ENCODE measurements at places on chromosomes 12 and 14.

DNA sequence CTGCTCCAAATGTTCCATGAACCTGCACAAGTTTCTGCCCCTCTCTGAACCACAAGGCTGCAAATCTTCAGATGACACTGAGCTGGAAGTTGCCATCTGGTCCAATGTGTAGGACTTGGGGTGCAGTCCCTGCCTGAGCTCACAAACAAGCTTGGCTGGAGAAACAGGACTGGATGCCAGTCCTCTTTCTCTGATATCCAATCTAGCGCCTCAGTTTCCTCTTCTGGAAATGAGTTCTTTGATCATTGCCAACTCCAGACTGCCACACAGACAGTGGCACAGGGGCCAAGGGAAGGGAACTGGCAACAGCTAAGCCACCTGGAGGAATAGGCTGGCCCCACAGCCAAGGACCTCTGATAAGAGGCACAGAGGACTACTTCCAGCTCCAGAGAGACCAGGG lies 15.5 kb downstream of the CMKLR1 start:
- DNase-seq = no peak

- no peak for DNase-seq
These were observed 31.6 kb downstream of the LIMA1 start for GRCh38 chr12:50251619-50252252.

GRCh38 chr14:37936971-37937370 lies 270.7 kb upstream of the SSTR1 start:
- DNase-seq = no peak

DNA sequence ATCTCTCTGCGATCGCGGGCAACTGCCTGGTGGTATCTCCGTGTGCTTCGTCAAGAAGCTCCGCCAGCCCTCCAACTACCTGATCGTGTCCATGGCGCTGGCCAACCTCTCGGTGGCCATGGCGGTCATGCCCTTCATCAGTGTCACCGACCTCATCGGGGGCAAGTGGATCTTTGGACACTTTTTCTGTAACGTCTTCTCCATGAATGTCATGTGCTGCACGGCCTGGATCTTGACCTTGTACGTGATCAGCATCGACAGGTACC lies 1.6 kb upstream of the HEBP1 start:
- DNase-seq = no peak

DNA sequence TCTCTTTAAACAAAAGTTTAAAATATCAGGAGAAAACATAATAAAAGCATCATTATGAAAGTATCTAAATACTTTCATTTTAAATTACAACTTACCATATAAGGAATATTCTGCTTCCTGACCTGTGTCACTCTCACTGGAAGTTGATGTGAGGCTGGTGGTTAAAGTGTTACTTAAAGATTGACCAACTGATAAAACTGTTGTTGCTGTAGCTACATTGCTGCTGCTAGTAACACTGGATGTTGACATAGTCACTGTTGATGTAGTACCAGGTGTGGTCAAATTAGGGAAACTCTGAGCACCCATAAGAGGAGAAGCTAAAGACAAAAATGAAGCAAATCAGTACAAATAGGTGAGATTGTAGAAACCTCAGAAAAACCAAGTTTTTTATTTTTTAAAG lies 79.9 kb downstream of the HECTD1 start:
- peak; percentile 4 for DNase-seq

- no peak for DNase-seq
These were observed 1021.7 kb downstream of the GALC start for GRCh38 chr14:86971292-86971691.

DNA sequence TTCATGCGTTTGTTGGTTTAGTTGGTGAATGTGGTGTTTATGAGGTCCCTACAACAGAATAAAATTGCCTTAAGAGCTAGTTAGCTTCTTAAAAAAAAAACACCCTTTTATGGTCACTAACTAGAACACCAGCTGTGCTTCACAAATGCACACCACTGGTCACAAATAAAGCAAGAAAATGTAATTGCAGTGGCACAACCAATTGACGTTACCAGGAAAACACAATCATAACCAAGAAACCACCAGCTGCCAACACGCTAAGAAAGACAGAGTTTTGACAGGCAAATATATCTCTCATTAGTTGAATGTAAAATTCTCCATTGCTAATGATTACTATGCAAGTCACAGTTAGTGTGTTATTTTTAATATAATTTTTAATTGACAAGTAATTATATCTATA lies 389.9 kb downstream of the ADAMTS20 start:
- no peak for DNase-seq

DNA sequence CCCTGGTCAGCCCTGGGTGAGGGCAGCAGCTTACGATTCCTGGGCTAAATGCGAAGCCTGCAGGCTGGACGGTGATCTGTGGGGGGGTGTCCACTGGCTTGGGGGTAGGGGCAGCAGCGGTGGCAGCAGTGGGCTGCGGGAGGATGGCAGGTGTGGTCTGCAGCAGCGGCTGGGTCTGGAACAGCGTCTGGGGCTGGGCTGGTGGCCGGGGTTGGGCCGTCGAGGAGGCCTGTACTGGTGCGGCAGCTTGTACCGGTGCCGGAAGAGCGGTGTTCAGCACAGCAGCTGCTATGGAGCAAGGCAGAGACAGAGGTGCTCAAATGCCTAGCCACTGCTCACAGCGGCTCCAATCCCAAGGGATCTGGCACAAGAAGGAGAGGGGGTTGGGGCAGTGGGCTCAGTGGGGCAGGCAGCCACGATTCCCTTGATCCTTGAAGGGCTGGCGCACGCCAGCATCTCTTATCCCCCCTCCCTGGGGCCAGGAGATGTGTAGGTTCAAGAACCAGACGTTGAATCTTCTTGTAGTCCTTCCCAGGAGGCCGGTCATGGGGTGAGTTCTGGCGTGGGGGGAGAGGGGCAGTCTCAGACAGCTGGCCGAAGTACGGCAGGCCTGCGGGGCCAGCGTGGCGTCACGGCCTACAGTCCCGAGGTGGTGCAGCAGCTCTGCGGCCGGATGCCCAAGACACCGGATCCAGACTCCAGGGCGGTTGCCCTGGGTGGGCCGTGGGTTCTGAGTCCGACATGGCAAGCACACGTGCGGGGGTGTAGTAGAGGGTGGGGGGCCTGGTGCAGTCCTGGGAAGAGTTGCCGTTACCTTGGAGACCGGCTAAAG lies 19.9 kb downstream of the POU6F1 start:
- no peak for DNase-seq

GRCh38 chr12:108819920-108820706 lies 37.3 kb downstream of the SSH1 start:
- DNase-seq = no peak

DNA sequence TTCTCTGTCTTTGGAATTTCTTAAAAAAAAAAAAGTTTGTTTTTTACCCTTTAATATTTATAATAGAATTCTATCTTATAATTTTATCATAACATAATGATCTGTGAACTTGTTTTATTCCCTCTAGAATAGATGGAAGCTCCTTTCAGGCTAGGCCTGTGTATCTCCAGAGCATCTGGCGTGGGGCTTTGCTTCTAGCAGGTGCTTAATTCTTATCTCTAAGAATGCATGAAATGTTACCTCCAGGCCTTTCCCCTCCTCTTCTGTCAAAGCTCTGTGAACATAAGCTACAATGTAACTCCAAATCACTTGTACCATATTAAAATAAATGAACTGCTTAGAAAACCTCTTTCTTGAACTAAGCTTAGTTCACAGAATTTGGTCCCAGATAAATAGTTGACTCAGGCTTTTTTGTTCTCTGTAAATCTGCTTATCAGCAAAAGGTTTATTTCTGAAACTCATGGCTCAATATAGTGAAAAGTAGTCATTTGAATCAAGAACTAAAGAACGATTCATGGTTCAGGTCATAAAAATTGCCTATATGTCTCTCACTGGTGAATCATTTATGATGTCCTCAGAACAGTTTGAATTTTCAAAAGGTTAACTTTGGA lies 407.1 kb downstream of the TRHDE start:
- DNase-seq = no peak

DNA sequence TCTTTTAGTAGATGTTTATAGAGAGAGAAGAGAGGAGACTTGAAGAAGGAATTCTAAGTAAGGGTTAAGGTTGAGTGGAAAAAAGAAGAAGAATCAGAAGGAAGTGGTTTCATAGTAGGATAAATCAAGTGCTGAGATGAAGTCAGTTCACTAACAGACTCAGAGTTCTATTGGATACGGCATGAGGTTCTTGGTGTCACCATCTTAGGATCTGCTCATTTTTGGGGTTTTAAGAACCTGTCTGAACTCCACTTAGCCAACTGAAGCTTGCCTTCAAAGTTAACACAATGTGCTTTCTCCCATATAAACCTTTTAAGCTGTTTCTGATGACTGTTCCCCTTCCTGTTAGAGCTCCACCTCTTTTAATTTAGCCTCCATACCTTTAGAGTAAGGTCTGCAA lies 152.6 kb downstream of the PRKCH start:
- DNase-seq = no peak

DNA sequence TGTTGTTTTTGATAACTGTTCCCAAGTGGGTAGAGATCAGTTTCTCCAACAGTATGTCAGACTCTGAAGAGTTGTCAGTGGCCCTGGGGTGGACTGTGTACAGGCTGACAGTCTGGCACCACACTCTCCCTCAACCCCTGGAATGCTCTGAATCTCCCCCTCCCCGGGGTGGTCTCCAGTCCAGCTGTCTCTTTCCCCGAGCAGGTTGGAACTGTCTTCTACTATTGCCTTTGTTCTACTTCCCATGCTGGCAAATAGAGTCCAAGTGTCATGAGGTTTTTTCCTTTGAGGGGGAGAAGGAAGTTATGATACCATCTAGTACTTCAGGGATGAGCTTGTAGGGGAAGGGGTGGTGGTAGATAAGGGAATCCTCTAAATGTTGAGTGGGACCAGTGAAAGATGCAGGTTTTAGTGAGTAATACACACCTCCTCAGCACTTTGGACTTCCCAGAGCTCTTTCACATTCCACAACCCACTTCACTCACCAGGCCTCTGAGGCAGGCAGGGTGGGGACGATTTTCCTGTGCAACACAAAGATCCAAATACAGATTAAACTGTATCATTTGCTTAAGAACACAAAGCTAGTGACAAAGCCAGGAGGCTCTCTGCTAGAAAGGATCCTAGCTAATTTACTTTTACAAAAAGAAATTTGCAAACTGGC lies 170.7 kb upstream of the GZMB start:
- DNase-seq = no peak

DNA sequence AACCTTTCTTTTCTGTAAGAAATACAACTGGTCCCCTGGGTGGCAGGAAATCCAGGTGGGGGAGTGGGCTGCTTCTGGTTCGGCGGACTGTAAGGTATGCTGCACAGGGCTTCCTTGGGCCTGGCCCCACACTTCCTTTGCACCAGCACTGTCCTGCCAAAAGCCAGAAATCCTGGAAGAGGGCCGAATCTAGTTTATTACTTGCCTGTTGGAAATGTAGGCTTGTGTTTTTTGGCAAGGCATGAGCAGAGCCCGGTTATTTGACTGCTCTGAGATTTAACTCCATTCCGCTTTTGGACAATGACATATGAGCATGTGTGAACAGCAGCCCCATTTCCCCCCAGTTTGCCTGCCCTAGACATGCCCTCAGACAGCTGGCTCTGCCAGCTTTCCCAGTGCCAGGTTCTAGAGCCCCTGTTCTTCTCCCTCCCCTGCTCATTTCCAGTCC lies 86.6 kb downstream of the BORCS5 start:
- no peak for DNase-seq

DNA sequence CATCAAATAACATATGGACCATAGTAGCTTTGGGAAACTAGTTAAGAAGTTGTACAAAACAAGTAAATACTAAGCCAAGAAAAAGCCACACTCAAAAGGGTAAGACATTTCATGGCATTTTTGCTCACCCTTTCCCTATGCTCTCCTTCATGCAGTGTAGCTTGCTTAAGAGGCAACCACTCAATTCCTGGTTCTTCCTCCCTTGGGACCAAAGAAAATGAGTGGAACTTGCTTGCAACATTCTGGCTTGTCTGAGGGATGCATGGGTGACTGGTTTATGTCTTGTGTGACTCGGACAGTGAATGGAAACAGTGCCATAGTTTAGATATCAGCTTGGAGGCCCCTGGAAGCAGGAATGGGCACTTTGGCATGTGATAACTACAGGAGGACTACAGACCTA lies 252.0 kb upstream of the ARID2 start:
- no peak for DNase-seq

DNA sequence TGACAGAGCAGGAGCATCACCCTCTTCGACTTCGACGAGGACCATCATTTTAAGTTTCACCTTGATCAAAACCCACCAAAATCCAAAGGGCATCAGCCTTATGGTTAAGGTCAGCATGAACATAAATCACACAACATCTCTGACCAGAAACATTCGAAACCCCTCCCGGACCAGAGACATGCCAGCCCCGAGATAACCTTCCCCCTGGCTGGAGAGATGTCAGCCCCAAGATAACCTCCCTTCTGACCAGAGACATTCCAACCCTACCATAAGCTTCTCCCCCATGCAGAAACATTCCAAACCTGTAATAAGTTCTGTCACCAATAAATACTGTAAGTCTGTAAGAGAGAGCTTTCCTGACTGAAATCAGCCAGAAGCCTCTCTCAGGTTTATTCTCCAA lies 6.3 kb downstream of the PCNX4 start:
- DNase-seq = no peak

DNA sequence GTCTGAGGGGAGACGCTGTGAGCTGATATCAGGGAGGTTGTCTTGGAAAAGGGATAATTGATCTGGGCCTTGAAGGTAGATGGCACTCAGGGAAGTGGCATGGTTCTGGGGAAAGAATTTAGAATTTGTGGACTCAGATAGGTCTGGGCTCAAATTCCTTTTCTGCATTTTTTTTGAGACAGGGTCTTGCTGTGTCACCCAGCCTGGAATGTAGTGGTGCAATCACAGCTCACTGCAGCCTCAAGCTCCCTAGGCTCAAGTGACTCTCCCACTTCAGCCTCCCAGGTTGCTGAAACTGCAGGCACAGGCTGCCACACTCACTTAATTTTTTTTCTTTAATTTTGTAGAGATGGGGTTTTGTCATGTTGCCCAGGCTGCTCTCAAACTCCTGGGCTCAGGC lies 98.1 kb upstream of the NCOR2 start:
- no peak for DNase-seq

GRCh38 chr12:51846271-51846691 lies 2.2 kb downstream of the FIGNL2 start:
- DNase-seq = no peak

- no peak for DNase-seq
These were observed 14.7 kb upstream of the LIMA1 start for GRCh38 chr12:50297996-50298395.

DNA sequence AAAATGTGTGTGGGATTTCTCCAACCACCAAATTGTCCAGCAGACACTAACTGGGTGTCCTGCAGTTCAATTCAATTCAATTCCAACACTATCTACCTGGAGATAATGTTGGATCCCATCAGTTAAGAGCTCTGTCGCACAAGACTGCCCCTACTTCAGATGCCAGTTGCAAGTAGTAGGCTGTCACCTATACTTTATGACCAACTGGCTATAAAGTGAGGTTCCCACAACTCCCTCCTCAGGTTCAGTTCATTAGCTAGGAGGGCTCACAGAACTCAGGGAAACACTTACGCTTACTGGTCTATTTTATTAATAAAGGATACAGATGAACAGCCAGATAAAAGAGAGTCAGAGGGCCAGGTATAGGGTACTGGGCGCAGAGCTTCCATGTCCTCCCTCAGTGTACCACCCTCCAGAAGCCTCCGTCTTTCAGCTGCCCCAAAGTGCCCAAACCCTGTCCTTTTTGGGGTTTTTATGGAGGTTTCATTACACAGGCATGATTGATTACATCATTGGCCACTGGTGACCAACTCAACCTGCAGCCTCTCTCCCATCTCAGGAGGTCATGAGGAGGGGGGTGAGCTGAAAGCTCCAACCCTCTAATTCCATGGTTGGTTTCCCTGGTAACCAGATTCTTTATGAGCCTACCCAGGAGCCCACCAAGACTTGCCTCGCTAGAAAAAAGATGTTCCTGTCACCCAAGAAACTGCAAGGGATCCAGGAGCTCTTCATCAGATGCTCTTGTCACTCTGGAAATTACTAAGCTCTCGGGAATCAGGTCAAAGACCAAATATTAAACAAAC lies 7.5 kb upstream of the SERPINA5 start:
- no peak for DNase-seq

All from NCI-H774 (cell line).